AG04450 (cell line): ENCODE measurements at places on chromosomes 7 and 10.

GRCh38 chr7:150735596-150736358, 1.4 kb upstream of the GIMAP5 start:
- DNase-seq = no peak

GRCh38 chr10:17488848-17489247, 34.5 kb upstream of the ST8SIA6 start:
- DNase-seq = no peak

- DNase-seq = peak; percentile 78
Measured at GRCh38 chr7:64313740-64314491, at the start of gene ZNF736. TSS of gene ZNF736 (plus strand) at chr7:64313961. CDS start at chr7:64314151, 190 bp downstream.

- DNase-seq = no peak
Measured at GRCh38 chr10:5385224-5385623, 19.4 kb downstream of the TUBAL3 start.

DNA sequence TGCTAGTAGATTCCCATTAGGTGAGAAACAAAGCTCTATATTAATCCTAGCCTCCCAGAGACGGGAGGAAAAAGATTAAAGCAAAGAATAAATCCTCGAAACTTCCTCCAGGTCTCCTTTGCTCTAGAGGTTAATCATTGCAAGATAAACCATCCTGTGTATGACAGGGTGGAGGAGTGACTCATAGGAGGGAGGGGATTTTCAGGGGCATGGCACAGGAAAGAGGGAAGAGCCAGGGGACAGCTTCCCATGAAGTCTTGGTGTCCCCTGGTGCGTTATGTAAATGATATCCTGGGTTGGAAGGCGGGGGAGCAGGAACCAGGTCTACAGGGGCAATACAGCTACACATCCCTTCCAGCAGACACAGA, 780 bp downstream of the CYP3A5 start:
- DNase-seq = no peak

GRCh38 chr7:3408814-3409595, 108.0 kb downstream of the SDK1 start:
- DNase-seq = no peak

DNA sequence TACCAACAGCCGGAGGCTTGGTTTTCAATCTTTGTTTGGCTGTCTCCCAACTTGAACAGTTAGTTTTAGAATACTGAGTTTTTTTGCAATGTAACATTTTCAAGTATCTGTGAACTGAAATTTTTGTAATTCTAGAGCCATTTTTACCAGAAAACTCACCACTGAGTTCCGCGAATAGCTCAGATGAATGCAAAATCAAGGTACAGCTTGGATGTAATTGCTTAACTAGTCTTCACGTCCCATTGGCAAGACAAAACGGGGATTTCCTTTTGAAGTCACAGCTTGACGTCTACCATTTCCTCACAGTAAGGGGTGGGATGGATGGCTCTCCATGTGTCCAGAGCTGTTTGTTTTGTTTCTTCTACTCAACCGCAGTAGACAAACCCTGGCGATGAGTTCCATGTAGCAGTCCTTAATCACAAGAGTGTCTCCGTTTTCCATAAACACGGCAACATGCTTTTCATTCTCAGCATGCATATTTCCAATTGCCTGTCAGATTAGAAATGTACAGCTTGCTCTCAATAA, 55.8 kb upstream of the FGFR2 start:
- DNase-seq = no peak

DNA sequence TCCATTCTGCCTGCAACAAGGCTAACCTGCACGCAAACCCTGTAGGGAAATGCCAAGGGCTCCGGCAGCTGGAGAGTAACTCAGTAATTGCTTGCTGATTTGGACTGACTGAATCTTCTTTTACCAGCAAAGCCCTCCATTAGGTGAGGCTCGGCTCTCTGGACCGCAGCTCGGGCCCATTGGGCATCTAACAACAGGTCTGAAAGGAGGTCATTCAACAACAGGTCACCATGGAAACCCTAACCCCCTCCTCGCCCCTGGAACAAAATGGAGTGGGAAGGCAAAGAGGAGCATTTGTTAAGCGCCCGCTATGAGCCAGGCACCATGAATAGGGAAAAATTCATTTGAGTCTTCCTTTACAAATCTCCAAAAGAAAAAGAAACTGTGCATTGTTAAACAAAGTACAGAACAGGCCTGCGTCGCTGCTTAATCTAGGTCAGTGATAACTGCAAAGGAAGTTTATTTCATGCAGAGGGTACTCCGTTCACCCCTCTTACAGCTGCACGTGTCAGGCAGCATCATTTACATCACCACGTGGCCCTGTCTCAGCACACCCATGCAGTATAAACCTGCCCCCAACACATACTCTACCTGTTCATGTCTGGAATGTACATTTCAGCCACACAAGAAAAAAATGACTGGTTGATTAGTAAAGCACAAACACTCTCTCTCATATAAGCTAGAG, 248.8 kb upstream of the NEBL start:
- no peak for DNase-seq

- DNase-seq = no peak
Measured at GRCh38 chr7:128849804-128850490, 12.7 kb upstream of the ATP6V1F start.

- DNase-seq = no peak
Measured at GRCh38 chr7:157077986-157078644, 60.6 kb upstream of the UBE3C start.

- DNase-seq = no peak
Measured at GRCh38 chr10:72808001-72808400, 85.5 kb upstream of the OIT3 start.

DNA sequence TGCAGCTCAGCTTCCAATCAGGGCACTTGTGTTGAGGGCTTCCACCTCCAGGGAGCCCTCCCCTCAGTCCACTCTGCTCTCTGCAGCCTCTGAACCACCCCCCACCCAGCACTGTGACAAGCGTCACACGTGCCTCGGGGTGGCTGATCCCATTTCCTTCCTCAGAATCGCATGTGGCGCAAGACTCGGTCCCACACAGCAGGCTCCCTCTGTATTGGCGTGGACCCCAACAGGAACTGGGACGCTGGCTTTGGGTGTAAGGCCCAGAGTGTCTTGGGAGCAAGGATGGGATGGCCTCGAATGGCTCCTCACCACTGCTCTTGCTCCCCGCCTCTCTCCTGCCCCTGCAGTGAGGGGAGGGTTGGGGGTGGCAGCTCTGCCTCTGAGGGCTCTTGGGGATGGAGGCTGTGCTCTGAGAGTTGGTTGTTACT, 4.1 kb downstream of the CPA1 start:
- DNase-seq = no peak

- DNase-seq = no peak
Measured at GRCh38 chr10:128257428-128257827, 131.2 kb upstream of the MKI67 start.

DNA sequence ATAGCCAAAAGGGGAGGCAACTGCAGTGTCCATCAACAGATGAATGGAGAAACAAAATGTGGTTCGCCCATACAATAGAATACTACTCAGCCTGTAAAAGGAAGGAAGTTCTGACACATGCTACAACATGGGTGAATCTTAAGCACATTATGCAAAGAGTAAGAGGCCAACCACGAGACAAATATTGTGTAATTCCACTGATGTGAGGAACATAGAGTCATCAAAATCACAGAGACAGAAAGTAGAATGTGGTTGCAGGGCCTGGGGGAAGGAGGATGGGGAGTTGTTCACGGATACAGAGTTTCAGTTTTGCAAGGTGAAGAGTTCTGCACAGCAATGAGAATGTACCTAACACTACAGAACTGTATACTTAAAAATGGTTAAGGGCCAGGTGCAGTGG, 13.7 kb upstream of the C10orf71 start:
- no peak for DNase-seq

- no peak for DNase-seq
Measured at GRCh38 chr7:16975712-16976111, 93.9 kb upstream of the AGR3 start.

DNA sequence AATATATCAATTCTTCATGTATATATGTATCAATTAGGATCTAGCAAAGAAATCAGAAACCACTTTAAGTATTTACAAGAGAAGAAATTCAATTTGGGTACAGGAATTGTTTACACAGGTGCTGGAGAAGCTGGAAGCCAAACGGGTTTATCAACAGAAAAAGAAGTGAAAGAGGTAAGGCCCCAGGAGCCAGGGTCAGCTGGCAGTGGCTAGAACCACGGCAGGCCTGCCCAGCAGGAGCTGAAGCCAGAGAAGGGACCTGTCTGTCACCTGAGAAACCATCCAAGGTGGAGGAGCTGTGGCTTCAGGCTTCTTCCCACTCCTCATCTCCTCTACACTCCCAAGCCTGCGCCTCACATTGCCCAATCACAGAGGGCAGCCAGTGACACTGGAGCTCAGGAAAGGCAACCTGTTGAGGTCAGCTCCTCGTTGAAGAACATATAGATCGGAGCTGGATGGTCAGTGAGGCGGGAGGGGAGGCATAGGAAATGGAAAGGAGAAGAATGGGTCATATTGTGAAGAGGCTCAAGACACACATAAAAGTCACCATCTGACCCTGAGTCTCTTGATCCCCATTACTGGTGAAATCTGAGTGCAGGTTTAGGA, 182.6 kb downstream of the REEP3 start:
- no peak for DNase-seq

DNA sequence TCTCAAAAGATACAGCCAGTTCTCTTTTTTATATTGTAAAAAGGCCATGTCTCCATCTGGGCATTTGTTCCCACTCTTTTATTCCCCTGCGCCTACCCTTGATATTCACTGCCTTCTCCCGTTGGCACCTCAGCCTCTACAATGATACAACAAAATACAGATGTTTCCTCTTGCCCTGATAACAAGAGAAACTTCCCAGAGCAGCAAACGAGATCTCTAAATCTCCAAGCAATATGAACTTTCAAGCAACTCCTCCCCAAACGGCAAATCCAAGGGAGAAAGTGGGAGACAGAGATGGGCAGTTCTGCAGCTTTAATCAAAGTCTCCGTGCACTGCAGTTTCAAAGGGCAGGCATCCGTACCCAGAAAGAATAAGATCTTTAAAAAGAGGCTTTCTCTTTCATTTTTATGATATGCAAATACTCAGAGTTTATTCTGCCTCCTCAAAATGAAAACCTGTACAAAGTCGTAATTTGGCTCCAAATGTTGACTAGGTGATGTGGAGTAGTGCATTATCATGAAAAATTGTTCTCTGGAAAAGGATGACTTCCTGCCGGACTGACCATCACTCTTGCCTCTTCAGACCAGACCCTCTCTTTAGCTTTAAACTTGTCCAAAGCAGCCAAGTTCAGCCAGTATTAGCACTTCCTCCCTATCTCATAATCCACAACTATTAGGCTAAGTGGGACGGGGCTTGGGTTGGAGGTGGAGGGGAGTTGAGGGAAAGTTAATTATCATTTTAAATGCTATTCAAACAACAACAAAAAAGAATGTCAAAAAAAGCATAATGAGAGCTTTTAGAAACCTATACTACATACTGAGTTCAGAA, 682 bp downstream of the HGF start:
- no peak for DNase-seq

DNA sequence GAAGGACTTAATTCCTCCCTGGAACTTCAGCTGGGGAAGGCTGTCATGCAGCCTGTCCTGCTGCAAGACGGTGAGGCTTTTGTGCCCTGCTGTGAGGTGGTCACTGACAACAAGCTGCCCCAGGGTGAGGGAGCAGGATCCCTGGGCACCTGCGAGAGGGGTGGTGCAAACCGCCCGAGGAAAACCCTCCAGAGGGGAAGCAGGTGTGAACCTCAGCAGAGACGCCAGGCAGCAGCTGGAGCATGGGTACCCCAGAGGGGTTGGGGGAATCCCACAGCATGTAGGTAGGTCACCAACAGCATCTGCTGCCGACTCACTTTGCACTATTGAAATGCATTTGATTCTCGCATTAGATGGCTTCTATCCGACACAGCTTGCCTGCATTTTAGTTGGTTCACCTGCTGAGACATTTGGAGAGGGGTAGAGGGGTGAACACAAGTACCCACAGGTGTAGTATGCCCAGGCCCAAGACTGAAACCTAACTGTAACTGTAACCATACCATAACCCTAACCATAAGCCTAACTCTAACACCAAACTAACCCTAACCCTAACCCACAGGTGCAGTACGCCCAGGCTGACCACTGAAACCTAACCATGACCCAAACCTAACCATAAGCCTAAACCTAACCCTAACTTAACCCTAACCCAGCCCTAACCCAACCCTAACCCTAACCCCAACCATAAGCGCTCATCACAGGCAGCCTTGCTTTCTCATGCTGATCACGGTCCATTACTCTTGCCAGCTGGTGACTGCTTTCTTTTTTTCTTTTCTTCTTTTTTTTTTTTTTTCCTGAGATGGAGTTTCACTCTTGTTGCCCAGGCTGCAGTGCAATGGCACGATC, 85.9 kb downstream of the ELFN1 start:
- no peak for DNase-seq

DNA sequence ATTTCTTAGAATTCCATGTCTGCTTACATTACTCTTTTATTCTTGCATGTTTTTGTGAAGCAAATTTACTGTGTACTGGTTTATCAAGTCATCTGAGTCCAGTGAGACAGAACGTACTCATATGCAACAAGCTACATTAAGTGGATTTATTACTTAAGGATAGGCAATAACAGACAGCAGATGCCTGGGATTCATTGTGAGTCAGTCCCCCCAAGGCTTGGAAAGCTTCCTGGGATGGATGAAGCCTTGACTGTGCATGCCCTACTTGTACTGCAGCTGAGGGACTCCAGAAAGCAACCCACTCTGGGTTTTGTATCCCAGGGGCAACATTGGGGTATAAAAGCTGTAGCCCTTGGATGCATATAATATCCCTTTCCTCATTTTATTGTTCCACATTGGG, 113.4 kb upstream of the RAB18 start:
- no peak for DNase-seq

GRCh38 chr7:7103343-7104313, 78.7 kb upstream of the C1GALT1 start:
- peak; percentile 20 for DNase-seq

DNA sequence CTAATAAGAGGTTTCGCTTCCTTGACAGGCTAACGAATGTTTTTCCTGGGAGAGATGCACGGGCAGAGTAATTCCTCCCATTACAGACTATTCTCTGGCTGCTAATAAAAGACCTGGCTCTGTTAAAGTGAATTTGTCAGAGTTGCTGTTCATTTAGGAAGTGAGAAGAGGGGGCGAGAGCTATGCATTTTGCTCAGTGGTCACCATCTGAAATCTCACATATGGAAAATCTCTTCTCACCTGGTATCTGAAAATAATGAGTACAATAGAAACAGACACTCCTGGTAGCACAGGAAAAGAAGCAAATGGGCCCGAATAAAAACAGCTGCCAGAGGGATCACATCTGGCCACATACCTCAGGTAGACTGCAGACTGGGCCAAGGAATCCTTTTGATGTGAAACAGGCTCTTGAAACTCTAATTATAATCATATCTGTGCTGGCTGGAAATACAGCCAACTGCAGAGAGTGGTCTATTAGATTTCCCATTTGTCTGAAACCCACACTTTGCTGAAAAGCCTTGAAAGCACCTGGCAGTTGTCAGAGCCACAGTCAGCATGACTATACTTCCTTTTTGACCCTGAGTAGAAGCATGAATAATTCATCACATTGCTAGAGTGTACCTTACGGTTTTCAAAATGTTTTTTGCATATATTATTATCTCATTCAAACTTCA, 33.6 kb downstream of the AOAH start:
- DNase-seq = no peak
